Prostate gland (tissue), 2 donors: ENCODE measurements at places on chromosomes 2 and 18. TPM values are rescaled to one million over a fixed set of nuclear protein-coding genes. Genes with fewer than 3 reads are reported as not detected.

The CARF gene
- 14.3 TPM for total RNA-seq

The ING5 gene
- total RNA-seq: 84.8 TPM

The RMDN2 gene
- 9.2 TPM for total RNA-seq

The PSMA8 gene
- not detected for total RNA-seq

The PRPF40A gene
- total RNA-seq: 82.6 TPM

The RAD51AP2 gene
- not detected for total RNA-seq

The GCG gene
- total RNA-seq: not detected

The KCNJ3 gene
- 2.7 TPM for total RNA-seq

The SLC16A14 gene
- 3.2 TPM for total RNA-seq

The IMPA2 gene
- 17.9 TPM for total RNA-seq
